ENCODE measurements at places on chromosomes 16 and 17.

DNA sequence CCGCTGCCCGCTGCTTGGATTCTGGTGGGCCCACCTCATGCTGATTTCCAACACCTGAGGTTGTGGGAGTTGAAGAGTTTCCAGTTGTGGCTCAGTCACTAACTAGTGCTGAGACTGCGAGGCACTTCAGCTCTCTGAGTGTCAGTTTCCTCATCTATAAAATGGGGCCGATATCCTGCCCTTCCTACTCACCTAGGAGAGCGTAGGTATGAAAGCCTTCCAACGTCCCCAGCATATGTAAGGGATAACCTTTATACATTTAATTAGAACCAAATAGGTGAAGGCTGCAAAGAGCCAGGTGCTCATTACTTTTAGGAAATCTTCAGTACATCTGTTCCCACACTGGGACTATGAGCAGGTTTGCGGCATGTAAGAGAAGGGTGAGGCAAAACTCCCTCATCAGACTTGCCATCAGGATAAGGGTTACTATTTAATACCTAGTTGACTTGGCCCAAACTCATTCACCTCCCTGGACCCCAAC is 782 bp upstream of the KIF18B start:
- DNase-seq: no peak

DNA sequence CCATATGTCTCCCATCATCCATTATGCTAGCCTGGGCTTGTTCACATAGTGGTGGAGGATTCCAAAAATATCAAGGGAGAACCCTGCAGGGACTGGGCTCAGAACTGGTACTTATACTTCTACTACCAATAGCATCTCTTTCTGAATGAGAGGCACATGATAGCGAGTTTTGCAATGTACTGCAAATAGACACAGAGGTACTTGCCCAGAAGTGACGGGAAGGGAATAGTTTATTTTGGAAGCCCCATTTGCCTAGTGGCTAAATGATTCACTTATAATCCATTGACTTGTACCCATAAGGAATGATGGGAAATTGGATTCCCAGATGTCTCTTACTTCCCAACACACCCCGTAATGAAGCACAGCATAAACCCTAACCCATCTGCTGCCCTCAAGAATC is 124.8 kb upstream of the ERCC4 start:
- no peak for DNase-seq

DNA sequence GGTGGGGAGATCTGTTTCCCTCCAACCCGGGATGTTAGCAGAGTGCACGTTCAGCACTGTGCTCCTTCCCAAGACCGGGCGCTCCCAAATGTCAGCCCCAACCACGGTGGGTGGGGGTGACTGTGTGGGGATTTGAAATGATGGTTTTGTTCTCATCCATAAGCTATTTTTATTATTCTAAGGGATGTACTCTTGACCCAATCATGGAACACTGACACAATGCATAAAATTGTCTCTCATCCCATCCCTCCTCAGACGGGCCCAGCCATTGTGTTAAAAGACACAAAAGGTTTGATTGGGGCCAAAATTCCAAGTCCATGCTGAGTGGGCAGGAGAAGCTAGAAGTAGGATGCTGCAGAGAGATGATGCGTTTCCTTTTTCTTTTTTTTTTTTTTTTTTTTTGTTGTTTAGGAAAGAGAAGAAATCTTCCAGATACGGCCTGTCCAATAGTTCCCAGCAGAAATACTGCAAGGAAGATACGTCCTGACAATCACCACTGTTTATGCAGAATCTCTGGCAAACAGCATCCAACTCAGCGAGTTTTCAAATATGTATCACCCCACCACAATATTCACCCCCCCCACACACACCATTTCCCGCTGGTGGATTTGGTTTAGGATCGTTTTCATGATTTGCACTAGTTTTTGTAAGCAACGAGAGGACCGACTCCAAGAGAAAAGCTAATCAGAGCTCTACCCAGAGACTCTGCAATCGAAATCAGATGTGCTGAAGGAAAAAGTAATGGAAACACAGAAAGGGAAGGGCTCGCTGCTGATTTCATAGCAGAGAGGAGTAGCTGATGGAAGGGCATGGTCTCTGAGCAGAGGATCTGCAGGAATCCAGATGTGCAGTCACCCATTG is 163.5 kb upstream of the DYNLRB2 start:
- no peak for DNase-seq

- DNase-seq: no peak
These were observed 18.0 kb upstream of the BRD7 start for GRCh38 chr16:50386774-50387173.

- DNase-seq: no peak
These were observed 14.0 kb upstream of the MPRIP start for GRCh38 chr17:17028059-17028877.

DNA sequence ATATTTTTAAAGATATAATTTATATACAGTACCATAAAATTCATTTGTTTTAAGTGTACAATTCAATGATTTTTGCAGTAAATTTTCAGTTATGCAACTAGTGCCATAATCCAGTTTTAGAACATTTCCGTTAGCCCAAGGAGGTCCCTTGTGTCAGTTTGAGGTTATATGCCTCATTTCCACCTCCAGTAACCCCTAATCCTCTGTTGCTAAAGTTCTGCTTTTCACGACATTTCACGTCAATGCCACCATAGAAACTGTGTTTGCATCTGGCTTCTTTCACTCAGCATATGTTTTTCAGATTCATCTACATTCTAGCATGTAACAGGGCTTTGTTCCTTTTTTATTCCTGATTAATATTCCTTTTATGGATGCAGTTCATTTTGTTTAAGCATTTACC is 42.4 kb upstream of the NUDT7 start:
- DNase-seq: no peak

GRCh38 chr17:8803531-8804420 is 4.6 kb upstream of the MFSD6L start:
- DNase-seq: no peak

DNA sequence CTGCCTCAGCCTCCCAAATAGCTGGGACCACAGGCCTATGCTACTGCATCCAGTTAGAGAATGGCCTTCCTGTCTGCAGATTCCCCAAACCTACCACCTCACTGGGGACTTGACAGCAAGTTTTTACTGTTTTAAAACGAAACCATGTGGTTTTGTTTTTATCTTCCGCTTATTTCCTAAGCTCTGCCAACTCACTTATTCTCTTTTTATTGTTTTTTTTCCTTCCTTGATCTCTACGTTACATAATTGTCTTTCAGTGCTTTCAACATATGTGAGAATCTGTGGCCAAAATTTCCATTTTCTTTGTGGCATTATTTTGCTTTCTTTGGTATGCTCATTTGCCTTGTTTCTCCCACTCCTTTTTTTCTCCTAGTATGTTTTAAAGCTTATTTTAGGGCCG is 14.6 kb upstream of the SLC38A7 start:
- no peak for DNase-seq

GRCh38 chr17:57273490-57273889 is 17.2 kb downstream of the MSI2 start:
- no peak for DNase-seq

DNA sequence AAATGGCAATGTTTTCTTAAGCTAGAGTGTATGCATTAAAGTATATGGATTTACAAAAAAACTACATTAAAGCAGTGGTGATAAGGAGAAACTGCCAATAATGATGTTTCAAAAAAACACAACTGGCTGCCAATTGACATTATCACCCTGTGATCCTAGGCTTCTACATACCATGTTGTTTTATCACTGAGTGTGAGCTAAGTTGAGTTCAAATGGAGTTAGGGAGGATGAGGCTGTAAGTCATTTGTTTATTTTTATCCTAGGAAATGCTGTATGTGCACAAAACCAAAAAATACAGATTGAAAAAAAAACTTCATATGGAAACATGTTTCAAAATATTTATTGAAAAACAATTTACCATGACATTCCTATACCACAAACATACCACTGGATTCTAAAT is 22.9 kb downstream of the CHCT1 start:
- DNase-seq: no peak

GRCh38 chr17:83036193-83036592 is 43.2 kb upstream of the METRNL start:
- no peak for DNase-seq

- DNase-seq: no peak
These were observed 78.5 kb downstream of the MGAT5B start for GRCh38 chr17:76946772-76947135.

GRCh38 chr17:17913695-17914332 is 58.4 kb downstream of the TOM1L2 start:
- DNase-seq: no peak

GRCh38 chr17:6456914-6457687 is 12.8 kb downstream of the PIMREG start:
- no peak for DNase-seq

DNA sequence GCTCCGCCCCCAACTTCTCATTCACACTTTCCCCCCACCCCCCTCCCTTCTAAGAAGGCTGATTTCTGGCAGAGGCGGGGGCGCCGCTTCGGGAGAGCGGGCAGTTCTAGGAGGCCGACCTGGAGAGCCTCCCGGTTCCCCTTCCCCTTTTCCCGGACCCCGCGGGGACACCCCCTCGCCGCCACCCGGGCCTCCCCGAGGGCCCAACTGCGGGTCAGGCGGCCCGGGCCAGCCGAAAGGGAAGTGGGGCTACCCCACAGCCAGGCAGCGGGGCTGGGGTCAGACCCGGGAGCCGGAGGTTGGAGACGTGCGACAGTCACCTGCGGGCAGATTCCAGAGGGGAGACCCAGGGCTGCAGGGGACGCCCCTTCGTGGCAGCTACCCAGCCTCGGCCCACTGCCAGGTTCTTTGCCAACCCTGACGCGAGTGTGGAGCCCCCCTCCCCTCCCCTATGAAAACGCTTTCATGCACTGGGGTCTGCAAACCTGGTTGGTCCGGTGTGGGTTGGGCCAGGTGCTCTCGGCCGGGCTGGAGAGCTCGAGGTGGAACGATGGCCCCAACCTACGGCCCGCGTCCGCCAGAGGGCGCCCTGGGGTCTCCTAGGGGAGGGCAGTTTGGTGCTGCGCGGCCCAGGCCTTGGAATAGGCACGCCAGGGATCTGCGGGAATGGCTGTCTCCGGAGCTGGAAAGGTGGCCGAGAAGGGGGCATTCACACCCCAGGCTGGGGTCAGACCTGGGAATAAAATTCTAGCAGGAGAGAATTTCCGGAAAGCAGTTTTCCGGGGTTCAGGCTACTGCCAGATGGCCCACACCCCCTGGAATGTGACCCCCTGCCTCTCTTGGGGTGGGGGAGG is 721 bp upstream of the SOCS3 start:
- DNase-seq: peak; percentile 90

DNA sequence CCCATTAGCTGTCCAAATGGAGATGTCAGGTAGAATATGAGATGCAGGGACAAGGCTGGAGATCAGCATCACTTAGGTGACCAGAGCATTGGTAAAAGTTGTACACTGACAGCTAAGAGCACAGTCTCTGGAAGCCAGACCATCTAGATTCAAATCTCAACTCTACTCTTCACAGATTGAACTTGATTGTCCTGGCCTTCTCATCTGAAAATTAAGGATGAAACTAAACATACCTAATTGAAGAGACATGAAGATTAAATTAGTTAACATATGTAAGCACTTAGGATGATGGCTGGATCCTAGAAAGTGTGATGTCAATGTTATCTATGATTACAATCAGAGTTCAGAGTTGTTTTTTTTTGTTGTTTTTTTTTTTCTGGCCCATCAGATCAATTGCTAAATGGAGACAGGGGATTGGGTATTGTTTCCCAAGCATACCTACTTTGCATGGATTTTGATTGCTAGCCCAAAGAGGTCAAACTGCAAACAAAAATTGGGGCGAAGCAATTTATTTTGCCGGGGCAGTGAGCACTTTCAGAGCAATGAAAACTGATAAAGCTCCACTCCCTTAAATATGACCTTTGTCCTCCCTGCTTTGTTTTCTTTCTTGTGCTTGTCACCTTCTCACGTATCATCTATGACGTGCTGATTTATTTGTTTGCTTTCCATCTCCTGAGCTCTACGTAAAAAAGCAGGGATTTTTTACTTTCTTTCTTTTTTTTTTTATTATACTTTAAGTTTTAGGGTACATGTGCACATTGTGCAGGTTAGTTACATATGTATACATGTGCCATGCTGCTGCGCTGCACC is 217.6 kb upstream of the CPHXL start:
- no peak for DNase-seq

- no peak for DNase-seq
These were observed 126.0 kb downstream of the RBFOX3 start for GRCh38 chr17:79484600-79485418.

DNA sequence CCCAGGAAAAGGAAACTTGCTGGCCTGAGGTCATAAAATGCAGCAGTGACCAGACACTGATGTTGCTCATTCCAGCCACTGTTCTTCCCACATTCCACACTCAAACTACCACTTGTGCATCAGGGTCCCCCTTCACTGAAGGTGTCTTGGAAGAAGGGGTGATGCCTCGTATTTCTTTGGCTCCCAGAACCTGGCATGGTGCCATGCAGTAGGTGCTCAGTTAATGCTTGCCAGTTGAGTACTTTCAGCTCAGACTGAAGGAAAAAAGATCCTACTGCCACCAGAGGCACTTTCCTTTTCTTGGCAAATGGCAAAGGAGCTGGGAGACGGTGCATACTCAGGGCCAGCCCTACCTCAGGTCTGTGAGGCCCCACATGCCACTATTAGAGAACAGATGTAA is 73.5 kb downstream of the TEX14 start:
- no peak for DNase-seq

DNA sequence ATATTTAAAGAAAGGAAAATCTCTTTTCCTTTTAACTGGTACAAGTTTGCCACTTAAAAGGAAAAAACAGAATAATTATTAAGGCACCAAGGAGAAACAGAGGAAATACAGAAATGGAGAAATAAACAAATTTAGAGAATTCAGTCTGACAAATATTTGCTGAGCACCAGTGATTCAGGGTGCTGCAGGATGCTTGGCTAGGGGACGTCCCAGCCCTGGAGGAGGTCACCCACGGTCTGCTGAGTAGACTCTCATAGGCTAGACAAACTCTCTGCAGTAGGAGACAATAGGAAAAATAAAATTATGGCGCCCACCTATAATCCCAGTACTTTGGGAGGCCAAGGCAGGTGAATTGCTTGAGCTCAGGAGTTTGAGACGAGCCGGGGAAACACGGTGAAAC is 15.9 kb downstream of the C1QTNF1 start:
- no peak for DNase-seq

DNA sequence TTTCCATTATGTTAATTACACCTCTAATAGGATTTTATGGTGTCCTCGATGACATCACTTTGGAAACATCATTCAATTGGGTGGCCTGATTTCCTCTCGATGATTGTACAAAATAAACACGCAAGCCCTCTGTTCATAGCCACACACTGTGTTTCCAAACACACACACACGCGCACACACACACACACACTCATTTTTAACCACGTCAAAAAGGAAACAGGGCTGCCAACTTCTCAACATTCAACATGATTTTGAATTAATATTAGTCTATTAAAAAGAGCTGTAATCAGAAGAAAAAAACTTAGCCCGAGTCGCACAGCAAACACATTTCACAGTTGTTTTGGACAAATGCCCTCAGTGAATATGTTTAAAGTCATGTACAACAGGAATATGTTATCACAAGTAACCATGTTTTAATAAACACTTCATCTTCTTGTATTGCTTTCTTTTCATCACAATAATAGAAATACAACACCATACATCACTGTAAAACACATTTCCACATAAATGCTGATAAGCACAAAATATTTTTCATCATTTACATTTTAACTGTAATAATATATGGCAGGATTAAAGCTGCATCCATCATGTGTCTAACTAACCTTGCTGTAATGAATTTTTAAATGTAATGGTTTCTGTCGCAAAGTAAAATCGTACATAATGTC is 219.1 kb upstream of the IRX3 start:
- DNase-seq: no peak

GRCh38 chr16:30398661-30399434 is 3.6 kb downstream of the ZNF48 start:
- DNase-seq: no peak

- DNase-seq: no peak
These were observed 12.0 kb downstream of the MILR1 start for GRCh38 chr17:64460955-64461354.
